ENCODE measurements at places on chromosomes 3 and 15. TPM values are rescaled to one million over a fixed set of nuclear protein-coding genes. Genes with fewer than 3 reads are reported as not detected.

The CCDC9B gene
- total RNA-seq = 21.3 TPM

The TM6SF1 gene
- 0.48 TPM for total RNA-seq

The SLCO2A1 gene
- 17.6 TPM for total RNA-seq

The FAM107A gene
- 4.1 TPM for total RNA-seq

The NT5DC2 gene
- 55.0 TPM for total RNA-seq

The EOMES gene
- total RNA-seq = 0.12 TPM

The MYRIP gene
- 1.2 TPM for total RNA-seq

The ANKUB1 gene
- total RNA-seq = not detected

The GABRR3 gene
- total RNA-seq = not detected

The ARGFX gene
- not detected for total RNA-seq

The B2M gene
- total RNA-seq = 469 TPM

The DCBLD2 gene
- 6.7 TPM for total RNA-seq

The CHAC1 gene
- total RNA-seq = 31.8 TPM

The FEZF2 gene
- total RNA-seq = not detected

The GOLGA8Q gene
- not detected for total RNA-seq

The PLOD2 gene
- 14.5 TPM for total RNA-seq

The AHSG gene
- not detected for total RNA-seq

The PTX3 gene
- total RNA-seq = 0.16 TPM

The LMAN1L gene
- not detected for total RNA-seq

The DPPA2 gene
- not detected for total RNA-seq

The BCHE gene
- total RNA-seq = 0.28 TPM

The DALRD3 gene
- total RNA-seq = 33.1 TPM

The SPTBN5 gene
- 2.1 TPM for total RNA-seq

The HYAL2 gene
- total RNA-seq = 30.7 TPM

The MINAR1 gene
- 0.24 TPM for total RNA-seq

The TATDN2 gene
- 16.9 TPM for total RNA-seq

The BOC gene
- 19.8 TPM for total RNA-seq

The IMPG2 gene
- total RNA-seq = 0.08 TPM

The TPRG1 gene
- 30.4 TPM for total RNA-seq

The FES gene
- 3.8 TPM for total RNA-seq

The VWA5B2 gene
- total RNA-seq = not detected

The FBXO40 gene
- not detected for total RNA-seq

The GRAMD2A gene
- total RNA-seq = 4.0 TPM

The JAGN1 gene
- 18.4 TPM for total RNA-seq

The AEN gene
- total RNA-seq = 15.8 TPM

The C3orf80 gene
- 5.9 TPM for total RNA-seq

The STRA6 gene
- total RNA-seq = 1.5 TPM

All from esophagus mucosa (tissue), 1 donor.